Suppressor macrophage (primary cell): ENCODE measurements at places on chromosomes 4 and X.

- DNase-seq: no peak
Measured at GRCh38 chrX:137428766-137429591, 136.9 kb upstream of the ZIC3 start.

DNA sequence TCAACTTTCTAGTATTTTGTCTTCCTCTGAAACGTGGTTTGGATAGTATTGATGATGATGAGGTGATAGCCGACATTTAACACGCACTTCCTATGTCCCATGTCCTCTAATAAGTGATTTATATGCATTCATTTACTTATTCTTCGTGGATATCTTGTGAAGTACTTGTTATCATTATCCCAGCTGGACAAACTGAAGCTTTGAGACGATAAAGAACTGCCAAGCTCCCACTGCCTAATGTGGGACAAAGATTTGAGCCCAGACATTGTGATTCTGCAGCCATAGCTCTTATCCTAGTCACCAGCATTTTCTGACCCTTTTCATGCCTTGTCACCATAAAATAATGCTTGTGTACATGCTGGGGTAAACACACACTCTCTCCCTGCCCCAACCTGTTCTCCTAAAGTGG, 92.5 kb downstream of the RAPGEF2 start:
- DNase-seq: no peak

- no peak for DNase-seq
Measured at GRCh38 chr4:3013839-3014350, 50.5 kb downstream of the GRK4 start.

- DNase-seq: no peak
Measured at GRCh38 chr4:176539785-176540175, 220.0 kb downstream of the SPCS3 start.

DNA sequence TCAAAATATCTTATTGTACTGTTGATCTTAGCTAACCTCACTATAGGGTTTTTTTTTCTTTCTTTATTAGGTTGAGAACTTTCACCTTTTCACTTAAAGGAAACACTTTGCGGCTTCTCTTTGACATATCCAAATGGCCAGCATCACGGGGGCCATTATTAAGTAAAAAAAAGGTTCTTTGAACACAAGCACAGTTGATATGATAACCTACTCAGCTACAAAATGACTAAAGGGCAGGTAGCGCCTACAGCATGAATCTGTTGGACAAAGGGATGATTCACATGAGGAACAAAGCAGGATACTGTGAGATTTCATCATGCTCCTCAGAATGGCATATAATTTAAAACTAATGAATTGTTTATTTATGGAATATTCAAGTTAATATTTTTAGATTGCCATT, 119.6 kb downstream of the CCSER1 start:
- no peak for DNase-seq

DNA sequence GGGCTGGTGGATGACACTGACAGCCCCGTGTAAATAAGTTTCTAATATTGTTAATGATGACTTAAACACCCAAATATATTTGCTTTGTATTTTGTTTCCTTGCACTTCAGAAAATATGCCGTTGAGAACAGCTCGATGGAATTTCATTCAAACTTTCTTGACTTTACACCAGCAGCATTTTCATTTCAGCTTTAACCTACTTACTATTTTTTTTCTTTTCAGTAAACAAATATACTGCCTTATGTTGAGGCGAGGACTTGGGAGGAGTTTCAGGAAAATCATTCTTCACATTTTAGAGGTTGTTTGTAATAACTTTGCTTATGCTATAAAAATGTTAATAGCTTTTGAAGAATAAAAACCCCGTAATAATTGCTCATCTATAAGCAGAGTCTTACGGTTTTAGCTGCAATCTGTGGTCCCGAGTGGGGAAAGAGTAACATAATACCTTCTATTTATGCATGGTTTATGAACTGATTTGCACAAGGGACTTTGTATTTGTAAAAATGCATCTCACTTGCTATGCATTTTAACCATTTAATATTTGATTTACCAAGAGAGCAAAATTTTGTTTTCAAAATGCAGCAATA, 14.1 kb upstream of the TENM3 start:
- no peak for DNase-seq

DNA sequence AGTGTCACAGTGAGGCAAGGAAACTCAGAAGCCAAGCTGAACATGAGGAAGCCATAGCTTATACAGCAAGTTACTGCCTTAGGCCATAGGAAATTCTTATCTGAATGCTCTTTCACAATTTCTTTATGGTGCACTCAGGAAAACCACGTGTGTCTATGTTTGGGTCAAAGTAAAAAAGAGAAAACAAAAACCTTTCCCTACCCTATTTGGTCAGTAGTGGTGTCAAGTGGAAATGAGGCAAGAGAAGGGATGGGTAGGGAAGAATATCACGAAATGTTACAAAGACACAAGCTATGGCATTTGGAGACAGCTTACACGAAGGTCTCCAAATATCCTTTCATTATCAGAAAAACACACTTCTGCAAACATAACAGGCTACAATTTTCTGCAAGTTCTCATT, 83.4 kb upstream of the INPP4B start:
- no peak for DNase-seq

- DNase-seq: peak; percentile 76
Measured at GRCh38 chr4:129641179-129641578, 545.2 kb downstream of the C4orf33 start.

- no peak for DNase-seq
Measured at GRCh38 chr4:112889199-112889598, 160.3 kb upstream of the ANK2 start.

GRCh38 chr4:172055046-172055445, 241.8 kb downstream of the GALNTL6 start:
- no peak for DNase-seq

- peak; percentile 58 for DNase-seq
Measured at GRCh38 chrX:40152741-40153344, 55.1 kb upstream of the BCOR start.

DNA sequence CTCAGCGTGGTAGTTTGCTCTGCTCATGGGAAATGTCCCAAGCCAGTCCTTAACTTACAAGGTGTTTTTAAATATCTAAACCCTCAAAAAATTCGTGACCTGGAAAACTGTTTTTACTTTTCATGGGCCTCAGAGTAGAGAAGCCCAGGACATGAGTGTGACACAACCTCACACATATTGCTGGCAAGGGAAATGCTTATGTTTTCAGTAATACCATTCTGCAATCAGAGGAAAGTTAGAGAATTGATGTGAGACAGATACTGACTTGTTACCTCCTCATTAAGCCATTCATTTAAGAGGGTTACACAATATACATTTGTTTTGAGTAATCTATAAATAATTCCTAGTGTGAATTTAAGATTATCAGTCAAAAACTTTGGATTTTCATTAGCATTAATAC, 209.5 kb downstream of the ARHGAP10 start:
- no peak for DNase-seq

DNA sequence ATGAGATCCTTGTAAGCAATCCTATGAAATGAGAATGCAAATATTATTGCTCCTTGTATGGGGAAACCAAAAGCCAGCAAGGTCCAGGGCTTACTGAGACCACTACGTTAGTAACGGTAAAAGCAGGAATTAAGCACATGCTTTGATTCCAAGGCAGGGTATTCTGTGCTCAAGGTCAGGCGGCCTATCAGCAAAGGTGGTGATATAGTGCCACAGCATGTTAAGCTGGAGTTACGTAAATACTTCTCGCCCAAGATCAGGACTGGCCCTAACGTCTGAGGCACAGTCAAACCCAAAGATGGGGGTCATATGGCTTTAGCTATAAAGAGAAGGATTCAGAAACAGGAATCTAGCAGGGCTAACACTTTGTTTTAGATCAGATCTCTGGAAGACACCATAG, 27.6 kb downstream of the SLC10A7 start:
- DNase-seq: no peak

GRCh38 chr4:99159699-99160098, 15.6 kb upstream of the ADH4 start:
- no peak for DNase-seq

DNA sequence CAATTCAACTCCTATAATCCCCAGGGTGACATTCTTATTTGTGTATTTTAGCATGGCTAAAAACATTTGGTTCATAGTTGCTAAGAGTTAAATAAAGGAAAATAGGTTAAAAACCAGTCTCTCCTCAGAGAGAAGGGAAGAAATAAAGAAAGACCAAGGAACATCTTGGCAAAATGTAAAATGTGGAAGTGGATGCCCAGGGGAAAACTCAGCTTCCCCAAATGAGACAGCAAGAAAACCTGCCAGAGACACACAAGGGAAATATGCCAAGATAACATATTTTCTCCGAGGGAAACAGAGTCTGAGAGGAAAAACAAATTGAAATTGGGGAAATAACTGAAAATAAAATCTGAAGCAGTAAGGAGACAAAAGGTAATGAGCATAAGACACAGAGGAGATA, 1569.3 kb downstream of the PCDH18 start:
- DNase-seq: no peak

DNA sequence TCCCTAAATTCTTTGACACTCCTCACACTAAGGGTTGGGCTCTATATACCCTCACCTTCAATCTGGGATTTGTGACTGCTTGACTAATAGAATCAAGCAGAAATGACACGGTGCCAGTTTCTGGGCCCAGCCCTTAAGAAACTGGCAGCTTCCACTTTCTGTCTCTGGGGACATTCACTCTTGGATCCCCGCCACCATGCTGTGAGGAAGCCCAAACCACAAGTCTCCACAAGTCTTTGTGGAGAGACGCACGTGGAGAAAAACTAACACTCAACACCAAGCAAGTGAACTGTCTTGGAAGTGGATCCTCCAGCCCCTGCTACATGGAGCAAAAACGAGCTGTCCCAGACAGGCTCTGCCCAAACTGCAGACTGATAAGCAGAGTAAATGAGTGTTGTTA, 1.1 kb upstream of the EDNRA start:
- DNase-seq: no peak

DNA sequence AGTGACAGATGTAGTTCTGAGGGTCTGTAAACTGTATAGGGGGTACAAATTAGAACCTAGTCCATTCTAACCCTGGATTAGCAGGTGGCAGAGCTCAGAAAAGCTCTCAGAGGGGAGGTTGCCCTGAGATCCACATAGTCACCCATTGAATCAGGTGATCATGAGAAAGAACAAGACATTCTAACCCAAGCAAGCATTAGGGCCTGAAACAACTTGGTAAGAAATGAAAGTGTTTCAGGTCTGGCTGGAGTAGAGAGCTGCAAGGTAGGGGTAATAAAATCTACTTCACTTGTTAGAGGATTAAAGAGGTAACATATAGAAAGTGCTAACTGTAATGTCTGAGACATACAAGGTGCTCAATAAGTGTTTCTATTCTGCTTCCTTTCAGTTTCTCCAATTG, 8.8 kb upstream of the BMP2K start:
- no peak for DNase-seq

GRCh38 chr4:105022811-105023667, 123.6 kb upstream of the TET2 start:
- DNase-seq: peak; percentile 61

GRCh38 chr4:128727658-128728057, 81.8 kb upstream of the JADE1 start:
- DNase-seq: no peak
